NCI-H2107 (cell line): ENCODE measurements at places on chromosomes 13 and 19.

- DNase-seq: no peak
These were observed 36.1 kb downstream of the ZNF787 start for GRCh38 chr19:56084835-56085536.

GRCh38 chr13:23696610-23697009 is 126.4 kb downstream of the TNFRSF19 start:
- no peak for DNase-seq

DNA sequence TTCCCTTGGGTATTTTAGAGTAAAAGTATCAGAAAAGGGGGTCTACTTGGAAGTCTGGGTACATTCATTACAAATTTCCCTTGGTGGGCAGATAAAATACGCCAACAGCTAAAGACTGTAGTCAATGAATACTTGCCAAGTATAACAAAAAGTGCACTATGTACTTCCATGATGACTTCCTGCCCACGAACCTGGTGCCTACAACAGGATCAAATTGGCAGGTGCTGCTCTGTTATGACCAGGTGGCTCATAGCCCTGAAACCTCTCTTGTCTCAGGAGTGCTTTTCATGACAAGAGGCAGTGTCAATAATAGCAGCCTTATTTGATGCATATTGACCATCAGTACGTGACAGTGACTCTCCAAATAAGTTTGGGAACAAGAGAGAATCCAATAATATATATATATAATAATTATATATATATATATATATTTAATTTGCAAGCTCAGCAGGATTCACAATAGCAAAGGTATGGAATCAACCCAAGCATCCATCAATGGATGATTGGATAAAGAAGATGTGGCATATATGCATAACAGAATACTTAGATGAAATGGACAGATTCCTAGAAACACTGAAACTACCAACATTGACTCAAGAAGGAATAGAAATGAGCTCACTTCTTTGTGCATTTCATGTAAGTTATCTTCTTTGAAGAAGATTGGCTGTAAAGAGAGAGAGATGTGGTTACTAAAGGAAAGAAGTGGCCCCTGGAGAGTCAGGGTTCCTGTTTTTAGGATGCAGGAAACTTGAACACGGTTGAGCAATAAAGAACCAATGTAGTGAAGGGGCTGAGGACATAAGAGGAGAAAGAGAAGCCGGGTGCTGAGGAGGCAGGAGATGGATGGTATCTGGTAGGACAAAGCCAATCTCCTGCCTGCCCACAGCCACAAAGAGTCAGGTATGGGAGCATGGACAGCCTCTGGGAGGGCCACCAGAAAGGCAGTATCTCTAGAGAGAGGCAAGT is 52.0 kb upstream of the GTF2F2 start:
- no peak for DNase-seq

GRCh38 chr19:15449620-15450527 is at the start of gene WIZ:
TSS of gene WIZ (minus strand) at chr19:15449956. CDS start at chr19:15448307, 1,649 bp downstream.
- DNase-seq: no peak

GRCh38 chr19:45508861-45509691 is 1.8 kb downstream of the VASP start:
- DNase-seq: no peak

GRCh38 chr13:97441368-97441767 is 7.4 kb downstream of the RAP2A start:
- no peak for DNase-seq

DNA sequence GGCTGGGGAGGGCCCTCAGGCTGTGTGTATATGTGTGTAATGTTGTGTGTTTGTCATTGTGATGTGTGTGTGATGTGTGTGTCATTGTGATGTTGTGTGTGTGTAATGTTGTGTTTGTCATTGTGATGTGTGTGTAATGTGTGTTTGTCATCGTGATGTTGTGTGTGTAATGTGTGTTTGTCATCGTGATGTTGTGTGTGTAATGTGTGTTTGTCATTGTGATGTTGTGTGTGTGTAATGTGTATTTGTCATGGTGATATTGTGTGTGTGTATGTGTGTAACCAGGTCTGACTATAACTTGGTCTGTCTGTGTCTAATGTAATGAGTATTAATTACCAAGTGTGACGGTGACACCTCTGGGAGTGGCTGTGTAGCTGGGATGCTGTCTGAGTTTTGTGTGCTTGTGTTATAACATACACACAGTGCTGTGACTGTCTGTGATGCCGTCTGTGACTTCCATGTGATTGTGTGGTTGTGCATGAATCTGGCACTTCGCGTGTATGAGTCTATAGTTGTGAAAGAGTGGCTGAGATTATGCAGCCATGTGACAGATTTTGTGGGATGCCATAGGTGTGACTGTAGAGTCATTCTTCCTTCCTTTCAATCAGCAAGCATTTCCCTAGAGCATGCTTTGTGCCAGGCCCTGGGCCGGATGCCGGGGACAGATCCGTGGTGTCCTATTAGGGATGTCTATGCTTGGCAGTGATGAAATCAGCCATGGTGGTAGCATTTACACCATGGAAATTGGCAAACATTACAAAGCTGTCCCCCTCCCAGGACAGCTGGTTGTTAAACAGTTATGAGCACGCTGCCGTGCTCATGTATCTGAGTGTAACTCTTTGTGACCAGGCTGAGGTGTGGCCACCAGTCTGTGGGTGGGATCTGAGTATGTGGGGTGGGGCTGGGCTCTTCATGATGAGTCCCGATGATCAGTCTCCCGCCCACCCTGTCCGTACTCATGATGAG is 6.4 kb downstream of the TNFSF14 start:
- no peak for DNase-seq

- no peak for DNase-seq
These were observed 824 bp upstream of the ZNF331 start for GRCh38 chr19:53537121-53537520.

DNA sequence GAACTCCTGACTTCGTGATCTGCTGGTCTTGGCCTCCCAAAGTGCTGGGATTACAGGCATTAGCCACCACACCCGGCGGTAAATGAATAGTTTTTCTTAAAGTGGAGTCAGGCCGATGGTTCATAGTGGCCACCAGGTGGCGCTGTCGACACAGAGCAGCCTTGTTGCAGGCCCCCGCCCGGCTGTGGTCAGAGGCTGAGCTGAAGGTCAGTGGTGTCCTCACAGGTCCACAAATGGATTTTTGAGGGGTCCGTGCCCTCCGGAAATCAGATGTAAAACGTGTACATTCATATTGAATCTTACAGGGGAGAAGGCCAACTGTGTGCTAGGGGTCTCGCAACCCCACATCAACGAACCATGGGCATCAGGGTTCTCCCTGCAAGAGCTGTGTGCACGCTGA is 13.4 kb upstream of the WDR18 start:
- DNase-seq: no peak

- no peak for DNase-seq
These were observed 541.8 kb downstream of the IRS2 start for GRCh38 chr13:109244566-109244965.

DNA sequence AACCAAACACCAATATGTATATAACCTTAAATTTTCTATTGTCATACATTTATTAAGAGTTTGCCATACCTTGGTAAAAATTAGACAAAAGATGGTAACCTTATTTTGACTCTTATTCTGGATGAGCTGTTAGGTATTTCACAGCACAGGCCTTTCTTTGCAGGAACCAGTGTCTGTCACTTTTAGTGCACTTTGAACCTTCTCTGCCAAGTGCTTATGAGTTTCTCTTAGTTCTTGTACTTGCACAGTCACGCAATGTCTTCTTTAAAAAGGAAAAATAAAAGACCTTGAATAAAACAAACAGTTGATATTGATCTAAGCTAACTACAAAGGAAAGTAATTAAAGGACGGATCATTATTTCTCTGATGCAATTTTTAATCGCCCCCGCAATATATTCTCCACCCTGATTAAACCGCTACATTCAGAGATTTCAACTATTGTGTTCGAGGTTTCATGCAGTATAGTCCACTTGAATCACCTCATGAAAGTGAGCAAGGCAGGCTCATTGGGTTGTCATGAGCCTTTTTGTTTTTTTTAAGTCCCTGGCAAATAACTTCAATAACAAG is 534.5 kb downstream of the KLF5 start:
- no peak for DNase-seq

GRCh38 chr13:98208606-98209005 is 31.5 kb upstream of the RNF113B start:
- no peak for DNase-seq

- no peak for DNase-seq
These were observed 25.9 kb downstream of the ACSBG2 start for GRCh38 chr19:6161271-6161850.

DNA sequence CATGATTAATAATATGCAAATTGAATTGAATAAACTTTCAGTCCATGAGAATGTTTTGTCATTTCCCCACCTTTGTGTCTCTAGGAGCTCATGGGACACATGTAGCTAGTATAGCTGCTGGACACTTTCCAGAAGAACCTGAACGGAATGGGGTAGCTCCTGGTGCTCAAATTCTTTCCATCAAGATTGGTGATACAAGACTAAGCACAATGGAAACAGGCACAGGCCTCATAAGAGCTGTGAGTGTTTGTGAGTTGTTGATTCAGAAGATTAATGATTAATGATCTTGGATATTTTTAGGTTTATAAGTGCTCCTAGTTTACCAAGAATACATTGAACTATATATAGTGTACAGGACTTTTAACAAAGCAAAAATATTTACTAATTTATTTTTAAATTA is 30.1 kb downstream of the TPP2 start:
- no peak for DNase-seq

DNA sequence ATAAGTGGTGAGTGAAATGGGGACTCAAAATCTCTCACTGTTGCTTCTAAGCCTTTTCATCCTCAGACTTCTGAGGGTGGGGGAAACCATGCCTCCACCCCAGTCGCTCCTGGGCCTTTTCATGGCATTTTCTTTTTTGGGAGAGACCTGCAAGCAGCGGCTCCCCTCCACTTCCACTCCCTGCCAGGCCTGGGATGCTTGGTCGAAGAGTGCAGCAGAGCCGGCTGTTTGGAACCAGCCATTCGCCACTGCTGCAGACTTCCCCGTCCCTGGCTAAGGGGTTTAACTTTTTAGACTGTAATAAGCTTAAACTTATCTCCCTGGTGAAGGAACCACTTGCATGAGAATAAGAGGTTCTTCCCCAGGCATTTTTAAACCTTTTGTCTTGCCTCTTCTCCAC is 617.2 kb downstream of the PCDH9 start:
- DNase-seq: no peak

GRCh38 chr19:3351702-3352447 is 14.5 kb upstream of the NFIC start:
- no peak for DNase-seq

GRCh38 chr19:5951338-5951861 is 26.5 kb downstream of the RANBP3 start:
- no peak for DNase-seq

DNA sequence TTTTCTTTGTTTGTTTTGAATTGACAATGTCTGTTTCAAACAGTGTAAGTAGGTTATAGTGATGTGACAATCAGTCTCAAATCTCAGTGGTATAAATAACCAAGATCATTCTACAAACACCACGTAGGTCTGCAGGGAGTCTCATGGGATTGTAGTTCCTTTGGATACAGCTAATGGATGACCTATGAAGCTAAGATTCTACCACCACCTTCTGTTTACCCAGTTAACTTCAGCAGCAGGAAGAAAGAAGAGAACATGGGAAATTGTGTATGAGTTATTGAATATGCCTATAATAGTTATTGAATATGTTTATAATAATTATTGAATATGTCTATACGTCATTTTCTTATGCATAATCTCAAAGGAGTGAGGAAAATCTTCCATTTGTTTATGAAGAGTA is 63.9 kb upstream of the SLITRK5 start:
- no peak for DNase-seq

DNA sequence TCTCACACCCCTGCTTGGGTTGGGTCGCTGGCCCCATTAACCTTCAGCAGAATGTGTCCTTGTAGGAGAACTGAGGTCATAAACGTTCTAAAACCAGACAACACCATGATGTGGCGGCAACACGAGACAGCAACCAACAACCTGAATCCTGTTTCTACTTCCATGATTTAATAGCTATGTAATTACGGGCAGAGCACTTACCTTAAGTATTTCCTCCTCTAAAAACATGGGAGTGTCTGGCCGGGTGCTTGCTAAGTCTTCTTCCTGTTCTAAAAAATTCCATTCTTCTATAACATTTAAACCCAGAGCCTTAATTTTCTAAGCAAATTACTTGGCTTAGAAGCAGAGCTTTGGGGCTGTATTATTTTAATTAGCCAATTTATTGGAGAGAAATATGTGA is 33.5 kb upstream of the IRS2 start:
- DNase-seq: no peak

DNA sequence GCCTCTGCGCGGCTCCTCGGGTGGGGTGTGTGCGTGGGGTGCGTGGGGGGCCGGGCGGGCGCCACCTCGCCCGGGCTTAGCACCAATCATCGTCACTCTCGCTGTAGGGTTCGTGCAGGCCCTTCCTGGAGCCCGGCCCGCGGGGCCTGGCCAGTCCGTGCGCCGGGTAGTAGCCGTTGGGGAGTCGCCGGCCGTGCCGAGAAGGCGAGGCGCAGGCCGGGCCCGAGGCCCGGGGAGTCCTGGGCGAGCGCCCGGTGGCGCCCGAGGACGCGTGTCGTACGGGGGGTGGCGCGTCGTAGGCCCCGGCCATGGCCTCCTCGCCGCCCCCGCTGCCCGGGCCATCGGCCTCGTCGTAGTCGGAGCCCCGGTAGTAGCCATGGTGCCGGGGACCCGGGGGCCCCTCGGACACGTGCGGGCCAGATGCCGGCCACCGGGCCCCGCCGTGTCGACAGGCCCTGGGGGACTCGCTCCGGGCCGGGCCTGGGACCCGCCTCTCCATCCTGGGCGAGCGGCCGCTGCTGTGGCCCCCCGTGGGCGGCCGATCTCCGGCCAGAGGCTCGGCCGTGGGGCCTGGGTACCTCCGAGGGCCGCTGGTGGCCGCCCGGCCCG is 57.1 kb downstream of the IER2 start:
- no peak for DNase-seq

- DNase-seq: no peak
These were observed 7.8 kb downstream of the POU2F2 start for GRCh38 chr19:42124386-42124901.

GRCh38 chr19:4896372-4896771 is 6.3 kb downstream of the ARRDC5 start:
- DNase-seq: no peak

DNA sequence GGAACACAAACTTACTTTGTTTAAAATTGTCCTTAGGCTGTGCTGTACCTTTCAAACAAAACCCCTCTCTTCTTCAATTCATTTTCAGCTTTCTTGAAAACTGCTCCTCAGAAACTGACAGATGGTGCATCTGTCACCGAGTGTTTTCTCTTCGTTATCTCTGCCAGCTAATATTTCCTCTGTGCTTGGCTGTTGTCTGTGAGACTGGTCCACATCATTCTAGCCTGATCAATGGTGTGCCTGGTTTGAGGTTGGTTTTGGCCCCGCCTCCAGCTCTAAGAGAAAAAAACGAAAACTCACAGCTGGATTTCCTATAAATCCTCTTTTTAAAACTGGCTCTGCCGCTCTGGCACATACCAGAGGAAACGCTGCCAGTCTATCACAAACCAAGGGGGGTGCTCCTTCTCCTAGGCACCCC is 79.7 kb downstream of the STARD13 start:
- no peak for DNase-seq
